Hepatocyte (in vitro differentiated cells): ENCODE measurements at places on chromosomes 4 and X. TPM values are rescaled to one million over a fixed set of nuclear protein-coding genes. Genes with fewer than 3 reads are reported as not detected.

GRCh38 chr4:41647383-41647782 lies 101.1 kb downstream of the PHOX2B start:
- no peak for DNase-seq

DNA sequence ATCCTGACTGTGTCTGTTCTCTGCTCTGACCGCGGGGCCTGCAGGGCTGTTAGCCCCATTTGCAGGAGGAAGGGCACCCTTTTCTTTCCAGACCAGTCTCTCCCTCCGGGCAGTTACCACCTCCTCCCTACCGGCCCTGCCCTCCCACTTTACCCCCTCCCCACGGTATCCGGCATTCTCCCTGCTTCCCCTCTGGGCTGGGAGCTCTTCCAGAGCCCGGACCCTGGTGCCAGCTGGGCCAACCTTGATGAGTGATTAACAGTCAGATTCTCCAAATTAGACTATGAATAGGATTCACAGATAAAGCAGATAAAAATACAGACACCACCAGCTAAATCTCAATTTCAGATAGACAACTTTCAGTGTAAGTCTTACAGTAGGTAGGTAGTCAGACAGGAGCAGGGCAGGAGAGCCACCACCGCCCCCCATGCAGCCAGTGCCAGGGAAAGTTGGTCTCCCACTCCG lies 23.4 kb upstream of the WFS1 start:
- no peak for DNase-seq

DNA sequence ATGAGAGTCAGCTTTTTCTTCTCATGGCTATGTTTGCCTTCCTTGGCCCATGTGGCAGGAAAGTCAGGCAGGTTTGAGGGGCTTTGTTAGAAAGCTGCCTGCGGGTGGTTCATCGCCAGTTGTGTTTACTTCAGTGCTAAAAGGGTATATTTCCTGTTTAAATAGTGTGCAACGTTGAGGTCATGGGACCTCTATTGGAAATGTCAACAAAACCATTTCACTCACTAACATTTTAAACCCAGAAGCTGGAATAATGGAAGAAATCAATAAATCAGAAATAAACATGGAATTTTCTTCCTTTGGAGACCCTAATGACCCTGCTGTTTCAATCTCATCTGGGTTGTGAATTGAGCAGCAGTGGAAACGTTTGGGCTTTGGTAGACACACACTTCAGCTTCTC lies 185.8 kb downstream of the ANKRD50 start:
- no peak for DNase-seq

DNA sequence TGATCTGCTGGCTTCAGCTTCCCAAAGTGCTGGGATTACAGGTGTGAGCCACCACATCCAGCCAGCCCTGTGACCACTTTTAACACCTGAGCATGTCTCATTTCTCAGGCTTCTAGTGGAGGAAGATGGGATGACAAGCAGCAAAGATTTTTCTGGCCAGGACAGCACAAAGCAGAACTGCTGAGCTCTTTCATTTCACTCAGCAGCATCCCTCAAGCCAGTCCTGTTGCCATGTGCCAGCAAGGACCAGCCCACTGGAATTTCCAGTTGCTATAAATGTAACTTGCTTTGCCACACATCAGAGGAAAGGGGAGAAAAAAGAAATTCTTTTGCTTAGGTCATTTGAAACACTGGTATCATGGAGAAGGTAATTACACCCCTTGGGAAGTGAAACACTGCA lies 75.9 kb downstream of the SLC9A7 start:
- no peak for DNase-seq

DNA sequence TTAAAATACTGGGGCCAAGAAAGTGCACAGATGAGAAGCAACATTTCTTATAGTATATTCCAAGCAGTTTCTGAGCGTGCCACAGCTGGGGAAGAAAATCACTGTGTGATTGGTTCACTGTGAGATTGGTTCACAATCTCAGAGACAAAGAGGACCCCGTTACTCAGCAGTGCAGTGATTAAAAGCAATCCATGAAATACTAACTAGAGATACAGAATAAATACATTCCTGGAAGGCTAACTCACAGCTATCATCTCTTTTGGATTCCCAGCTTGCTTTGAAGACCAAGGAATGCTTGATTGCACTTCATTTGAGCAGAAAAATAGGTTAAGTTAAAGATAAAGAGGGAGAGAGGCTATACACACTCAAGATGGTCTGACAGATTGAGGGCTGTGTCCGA lies 132.1 kb upstream of the RAPGEF2 start:
- no peak for DNase-seq

- no peak for DNase-seq
Measured at GRCh38 chr4:185472103-185472542, 590 bp upstream of the CCDC110 start.

DNA sequence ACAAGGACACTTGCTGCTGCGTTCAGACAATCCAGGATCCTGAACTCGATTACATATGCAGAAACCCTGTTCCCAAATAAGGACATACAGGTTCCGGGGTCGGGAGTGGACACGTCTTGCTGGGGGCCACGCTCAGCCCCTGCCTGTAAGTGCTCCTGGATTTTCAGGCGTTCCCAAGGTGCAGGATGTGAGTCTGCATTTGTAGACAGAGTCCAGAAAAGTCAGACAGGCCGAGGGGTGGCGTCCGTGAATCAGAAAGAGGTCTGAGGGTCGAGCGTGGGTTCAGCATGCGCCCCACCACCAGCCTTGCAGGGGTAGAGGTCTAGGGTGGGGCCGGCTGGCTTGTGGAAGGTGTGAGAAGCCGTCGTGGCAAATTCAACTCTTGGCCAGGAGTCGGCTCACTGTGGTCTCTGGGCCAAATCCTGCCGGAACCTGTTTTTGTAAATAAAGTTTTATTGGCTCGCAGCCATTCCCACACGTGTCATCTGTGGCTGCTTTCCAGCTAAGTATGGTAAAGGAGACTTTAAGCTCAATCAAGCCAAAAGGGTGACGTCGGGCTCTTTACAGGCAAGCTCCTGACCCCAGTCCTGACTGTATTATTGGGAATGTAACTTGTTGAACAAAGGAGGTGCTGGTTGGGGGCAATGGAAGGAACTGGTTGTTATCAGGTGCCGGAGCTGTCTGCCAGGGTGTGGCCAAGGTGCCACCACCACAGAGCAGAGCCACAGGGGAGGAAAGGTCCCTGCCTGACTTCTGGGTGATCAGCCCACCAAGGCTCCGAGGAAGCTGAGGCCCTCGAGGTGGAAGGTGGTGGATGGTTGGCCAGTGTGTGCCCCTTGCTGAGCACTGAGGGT lies 7.4 kb downstream of the DOK7 start:
- no peak for DNase-seq

DNA sequence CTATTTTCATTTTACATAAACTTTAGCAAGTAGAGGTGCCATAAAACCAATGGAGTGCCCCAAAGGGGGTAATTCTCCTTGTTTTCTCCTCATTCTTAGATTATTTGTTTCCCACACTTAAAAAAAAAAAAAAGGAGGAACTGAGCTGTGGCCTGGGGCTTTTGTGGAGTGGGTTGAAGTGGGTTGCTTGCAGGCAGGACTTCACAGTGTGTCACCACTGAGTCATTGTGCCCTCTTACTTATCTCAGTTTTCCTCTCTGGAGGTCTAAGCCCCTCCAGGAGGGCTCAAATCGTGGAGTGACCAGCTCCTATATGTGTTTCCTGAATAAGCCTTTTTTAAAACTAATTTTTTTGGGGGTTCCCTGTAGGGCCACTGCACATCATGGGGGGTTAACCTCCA lies 69.0 kb downstream of the SLC16A2 start:
- no peak for DNase-seq

DNA sequence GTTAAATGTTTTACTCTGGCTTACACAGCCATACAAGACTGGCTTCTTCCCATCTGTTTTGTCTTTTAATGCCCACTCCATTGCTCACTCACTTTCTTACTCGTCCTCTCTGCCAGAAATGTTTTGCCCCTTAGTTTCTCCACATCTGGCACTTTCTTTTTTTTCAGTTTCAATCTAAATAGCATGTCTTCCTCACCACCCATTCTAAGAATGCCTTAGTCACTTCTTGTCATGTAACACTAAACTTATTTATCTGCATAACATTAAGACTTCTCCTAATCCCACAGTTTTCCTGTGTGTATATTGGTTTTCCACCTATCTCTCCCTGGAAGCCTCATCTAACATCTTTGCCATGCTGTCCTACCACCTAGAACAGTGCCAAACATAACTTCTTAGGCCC lies 119.3 kb downstream of the ADAMTS3 start:
- DNase-seq: no peak

GRCh38 chr4:185213877-185214276 lies 4.5 kb downstream of the SNX25 start:
- DNase-seq: no peak

DNA sequence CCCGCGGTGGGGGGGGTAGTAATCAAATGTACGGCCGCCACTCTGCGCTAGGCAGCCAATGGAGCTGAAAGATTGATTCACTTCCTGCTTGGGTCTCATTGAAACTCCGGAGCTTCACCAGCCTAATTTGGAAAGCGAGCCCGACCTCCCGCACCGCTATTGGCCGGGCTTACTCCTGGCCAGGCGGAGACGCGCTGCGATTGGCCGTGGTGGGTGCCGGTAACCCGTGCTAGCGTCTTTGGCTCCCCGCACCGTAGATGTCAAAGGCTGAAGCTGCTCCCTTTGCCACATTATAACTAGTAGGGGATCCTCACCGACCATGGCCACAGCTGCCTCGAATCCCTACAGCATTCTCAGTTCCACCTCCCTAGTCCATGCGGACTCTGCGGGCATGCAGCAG lies at the start of gene POU3F4:
TSS of gene POU3F4 (plus strand) at position 285 of the 400 bp plus-strand sequence. CDS start at position 320, 35 bp downstream.
- no peak for DNase-seq

GRCh38 chrX:110251961-110252360 lies 65.9 kb downstream of the AMMECR1 start:
- DNase-seq: no peak

GRCh38 chr4:122758033-122758432 lies 25.5 kb downstream of the BBS12 start:
- DNase-seq: peak; percentile 67

DNA sequence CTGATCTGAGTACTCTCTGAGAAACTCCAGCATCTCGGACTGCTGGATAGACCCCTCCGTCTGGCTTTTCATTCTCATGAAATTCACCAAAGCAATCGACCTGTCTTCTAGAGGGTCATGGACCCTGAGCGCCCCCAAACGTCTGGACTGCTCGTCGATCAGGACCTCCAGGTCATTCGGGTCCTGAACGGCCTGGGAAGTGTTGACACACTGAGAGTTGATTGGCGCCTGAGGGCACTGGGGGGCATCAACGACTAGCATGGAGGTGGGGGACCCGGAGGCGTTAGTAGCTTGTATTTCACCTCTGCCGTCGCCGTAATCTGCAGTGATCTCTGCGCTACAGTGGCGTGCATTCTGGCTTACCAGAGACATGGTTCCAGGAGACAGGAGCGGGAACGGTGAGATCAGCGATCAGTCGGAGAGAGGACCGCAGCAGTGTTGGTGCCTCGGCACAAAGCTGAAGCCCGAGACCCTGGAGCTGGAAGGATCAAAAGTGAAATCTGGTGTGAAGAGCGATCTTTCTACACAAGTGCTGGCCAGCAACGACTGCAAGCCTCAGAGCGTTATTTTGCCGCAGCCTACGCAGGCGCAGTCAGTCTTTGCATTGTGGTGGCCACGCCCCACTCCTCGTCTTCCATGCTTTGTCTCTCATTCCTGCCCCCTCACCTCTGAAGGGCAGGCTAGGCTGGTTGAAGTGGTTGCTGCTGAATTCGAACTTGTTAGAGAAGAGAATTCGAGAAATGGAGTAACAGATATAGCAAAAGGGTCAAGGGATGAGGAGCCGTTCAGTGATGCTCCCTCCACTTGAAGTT lies at the start of gene MAGEE2:
TSS of gene MAGEE2 (minus strand) at position 575 of the 812 bp plus-strand sequence. CDS start at position 372, 203 bp downstream.
- DNase-seq: no peak

GRCh38 chrX:19760841-19761512 lies 126.4 kb downstream of the SH3KBP1 start:
- DNase-seq: no peak

- no peak for DNase-seq
Measured at GRCh38 chrX:53261355-53261972, 19.9 kb downstream of the IQSEC2 start.

- DNase-seq: no peak
Measured at GRCh38 chr4:110004556-110004955, 91.9 kb downstream of the EGF start.

HSD17B10 gene
- 95.9 and 98.0 TPM in 2 replicates for polyA plus RNA-seq

NSUN7 gene
- polyA plus RNA-seq: 4.6 and 6.0 TPM in 2 replicates

UGT2A1 gene
- not detected in 2 replicates for polyA plus RNA-seq

CFAP99 gene
- polyA plus RNA-seq: 0.09 TPM in 1 of 2 replicates, not detected in the other

F9 gene
- 1.5 and 2.8 TPM in 2 replicates for polyA plus RNA-seq

OPN1LW gene
- polyA plus RNA-seq: not detected in 2 replicates

FGG gene
- 1,125 and 1,415 TPM in 2 replicates for polyA plus RNA-seq

SH3TC1 gene
- 30.3 and 41.2 TPM in 2 replicates for polyA plus RNA-seq
